ENCODE measurements at places on chromosomes 7 and 10.

GRCh38 chr7:102390697-102391484 is 5.3 kb upstream of the PRKRIP1 start:
- DNase-seq, result peak; percentile 63

- DNase-seq, result no peak
Measured at GRCh38 chr10:97873569-97873968, 23.9 kb downstream of the GOLGA7B start.

DNA sequence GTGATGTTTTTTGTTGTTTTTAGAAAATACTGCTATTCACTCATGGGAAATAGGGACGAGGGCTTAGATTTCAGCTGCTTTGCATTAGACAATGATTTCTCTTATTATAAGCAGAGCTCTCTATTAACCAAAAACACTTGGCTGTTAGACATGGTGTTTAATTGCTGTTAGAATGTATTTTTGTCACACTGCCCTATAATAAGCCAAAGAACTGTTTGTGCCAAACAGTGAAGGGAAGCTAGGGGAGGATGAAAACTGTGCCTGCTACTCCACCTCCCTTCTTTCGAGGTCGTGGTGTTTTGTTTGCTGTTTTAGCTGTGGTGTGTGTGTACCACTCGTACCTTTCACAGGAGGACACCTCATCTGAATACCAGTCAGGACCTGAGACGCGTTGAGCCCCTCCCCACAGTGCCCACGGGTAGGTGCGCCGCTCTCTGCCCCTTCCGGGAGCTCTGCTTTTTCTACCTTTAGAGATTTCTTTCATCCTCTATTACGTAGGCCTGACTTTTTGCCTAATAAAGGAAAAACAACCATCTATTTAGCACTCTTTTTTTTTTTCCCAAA is 57.9 kb downstream of the CUX1 start:
- DNase-seq, result no peak

GRCh38 chr7:141232286-141233051 is 158.6 kb downstream of the TMEM178B start:
- DNase-seq, result no peak

DNA sequence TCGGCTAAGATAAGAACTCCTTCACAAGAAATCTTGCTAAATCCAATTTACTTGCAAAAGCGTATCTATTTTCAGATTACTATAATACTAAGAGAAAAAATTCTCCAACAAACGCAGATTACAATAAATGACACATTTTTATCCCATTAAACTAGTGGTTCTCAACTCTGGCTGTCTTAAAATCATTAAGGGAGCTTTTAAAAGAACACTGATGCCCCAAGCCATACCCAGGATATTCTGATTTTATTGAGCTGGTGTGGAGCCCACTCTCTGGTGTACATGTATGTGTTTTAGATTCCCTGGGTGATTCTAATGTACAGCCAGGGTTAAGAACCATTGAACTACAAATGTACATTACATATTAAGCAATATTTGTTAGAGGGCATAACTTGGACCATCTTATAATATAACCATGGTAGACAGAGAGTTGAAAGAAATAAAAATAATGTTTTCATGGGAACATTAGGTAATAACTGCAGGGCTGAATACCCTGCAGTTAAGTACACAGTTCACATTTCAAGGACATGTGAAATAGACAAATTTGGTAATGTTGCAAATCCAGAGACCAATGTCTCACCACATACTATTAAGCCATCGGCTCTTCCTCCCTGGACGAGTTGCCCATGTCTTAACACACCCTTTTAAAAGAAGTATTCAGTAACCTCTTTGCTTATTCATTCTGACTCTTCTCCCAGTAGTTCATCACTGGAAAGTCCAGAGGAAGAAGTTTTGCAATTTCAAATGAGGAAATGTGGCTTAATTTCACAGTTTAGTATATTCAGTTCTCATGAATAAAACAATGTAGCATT is 6.2 kb downstream of the GSAP start:
- no peak for DNase-seq

- DNase-seq, result no peak
Measured at GRCh38 chr7:42549866-42550485, 313.0 kb upstream of the GLI3 start.

DNA sequence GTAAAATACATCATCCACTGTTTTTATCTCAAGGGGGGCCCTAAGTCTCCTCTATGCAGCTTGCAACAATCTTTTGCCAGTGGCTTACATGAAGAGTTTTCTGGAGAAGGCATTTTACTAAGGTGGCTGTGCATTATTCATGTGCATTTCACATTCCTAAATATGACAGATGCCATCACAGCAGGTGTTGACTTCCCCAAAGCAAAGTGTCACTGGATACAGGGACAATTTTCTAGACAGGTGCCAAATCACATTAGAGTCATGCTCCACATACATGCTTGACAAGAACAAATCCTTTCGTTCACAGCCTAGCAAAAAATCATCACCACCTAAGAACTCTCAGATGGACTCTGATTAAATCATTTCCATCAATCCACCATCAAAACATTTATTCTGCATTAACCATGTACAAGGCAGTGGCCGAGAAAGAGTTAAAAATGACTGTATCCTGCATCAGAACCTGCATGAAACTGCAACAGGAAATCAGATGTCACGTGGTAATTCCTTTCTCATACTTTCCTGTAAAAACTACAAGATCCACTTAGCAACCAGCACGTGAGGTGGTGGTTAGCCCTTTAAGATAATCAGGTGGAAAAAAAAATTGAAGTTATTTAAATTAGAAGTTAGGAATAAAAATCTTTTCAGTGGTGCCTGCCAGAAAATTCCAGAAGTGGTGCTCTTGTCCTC is 88.2 kb upstream of the AFAP1L2 start:
- DNase-seq, result no peak

GRCh38 chr7:1985936-1986335 is 246.8 kb downstream of the MAD1L1 start:
- DNase-seq, result no peak

GRCh38 chr7:86958380-86958779 is 101.1 kb downstream of the ELAPOR2 start:
- no peak for DNase-seq

DNA sequence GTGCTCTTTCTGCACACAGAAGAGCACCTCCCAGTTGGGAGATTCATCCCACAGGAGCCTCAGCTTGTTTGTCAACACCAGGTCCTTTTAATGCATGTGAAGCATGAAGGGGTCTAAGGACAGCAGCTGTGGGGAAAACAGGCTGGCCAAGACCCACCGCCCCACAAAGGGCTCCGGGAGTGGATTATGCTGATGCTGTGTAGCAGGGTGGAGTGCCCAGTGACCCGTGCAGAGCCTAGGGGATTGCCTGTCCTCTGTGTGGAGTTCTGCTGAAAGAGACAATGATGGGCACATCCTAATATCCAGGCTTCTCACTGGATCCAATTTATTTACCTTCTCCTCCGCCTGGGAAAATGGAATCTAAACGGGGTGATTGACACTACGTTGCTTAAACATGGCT is 74.0 kb downstream of the PIP4K2A start:
- no peak for DNase-seq
